ENCODE measurements at places on chromosomes 12 and 14.
A peak's percentile ranks its signal among the peaks of the same experiment; 100 is the strongest.

DNA sequence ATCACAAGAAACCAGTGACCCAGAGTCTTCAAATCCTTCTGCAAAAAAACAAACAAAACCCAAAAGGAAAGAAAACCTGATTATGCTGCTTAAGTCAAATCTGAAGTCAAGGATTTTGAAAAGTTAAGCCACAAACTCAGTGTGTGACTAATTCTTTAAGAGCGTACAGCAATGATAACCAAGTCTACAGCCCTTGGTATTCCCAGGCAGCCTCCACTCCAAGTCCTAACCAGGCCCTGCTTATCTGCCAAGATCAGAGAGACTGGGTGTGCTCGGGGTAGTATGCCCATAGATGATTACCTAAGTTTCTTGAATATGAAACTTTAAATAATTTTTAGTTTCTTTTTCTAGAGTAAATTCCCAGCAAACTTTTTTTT, 13.1 kb downstream of the PGAM5 start:
- DNase-seq, result no peak

GRCh38 chr14:66575939-66576338, 68.0 kb downstream of the GPHN start:
- DNase-seq, result no peak

GRCh38 chr12:27637524-27637923, 58.7 kb upstream of the REP15 start:
- no peak for DNase-seq

DNA sequence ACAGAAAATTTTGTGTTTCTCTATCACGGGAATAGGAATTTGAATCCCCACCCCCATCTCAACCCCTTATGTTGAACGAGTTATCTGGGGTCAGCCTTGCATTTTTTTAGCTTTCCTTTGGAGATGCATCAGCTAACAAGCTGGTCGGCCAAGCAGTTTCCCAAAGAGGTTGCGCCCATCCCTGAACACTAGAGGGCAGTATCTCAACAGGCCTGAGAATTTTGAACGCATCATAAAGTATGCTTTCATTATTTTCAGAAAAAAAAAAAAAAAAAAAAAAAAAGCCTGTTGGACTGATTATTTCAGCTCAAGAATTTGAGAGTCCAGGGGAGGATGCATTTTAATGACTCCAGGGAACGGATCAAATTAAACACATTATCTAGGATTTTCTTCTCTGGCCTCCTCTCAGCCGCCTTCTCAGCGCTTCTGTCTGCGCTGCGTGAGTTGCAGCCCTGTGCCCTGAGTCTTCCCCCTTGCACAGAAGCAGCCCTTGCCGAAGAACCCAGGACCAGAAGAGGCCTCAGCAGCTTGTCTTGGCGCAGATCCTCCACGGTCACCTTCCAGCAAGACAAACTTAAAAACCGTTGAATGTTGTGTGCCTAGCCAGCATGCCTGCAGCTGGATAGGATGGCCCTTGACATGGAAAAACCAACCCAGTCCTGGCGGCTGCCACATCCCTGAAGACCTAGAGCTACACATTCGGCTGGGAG, 76.6 kb upstream of the GZMB start:
- DNase-seq, result peak; percentile 18

DNA sequence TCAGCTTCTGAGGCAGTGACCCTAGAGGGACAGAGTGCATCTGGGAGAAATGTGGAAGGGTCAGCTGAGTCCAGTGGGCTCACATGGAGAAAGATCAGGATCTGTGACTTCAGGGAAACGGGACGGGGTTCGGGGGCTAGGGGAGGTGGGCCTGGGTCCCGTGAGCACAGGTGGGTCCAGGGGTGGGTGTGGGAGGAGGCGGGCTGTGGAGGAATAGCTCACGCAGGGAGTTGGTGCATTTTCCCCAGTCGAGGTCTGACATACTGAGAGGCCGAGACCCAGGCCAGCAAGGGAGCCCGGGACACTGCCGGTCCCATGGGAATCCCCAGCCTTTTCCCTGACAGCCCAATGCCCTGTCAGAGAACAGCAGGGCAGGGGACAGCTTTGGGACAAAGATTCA, 93.1 kb downstream of the TNFAIP2 start:
- no peak for DNase-seq

DNA sequence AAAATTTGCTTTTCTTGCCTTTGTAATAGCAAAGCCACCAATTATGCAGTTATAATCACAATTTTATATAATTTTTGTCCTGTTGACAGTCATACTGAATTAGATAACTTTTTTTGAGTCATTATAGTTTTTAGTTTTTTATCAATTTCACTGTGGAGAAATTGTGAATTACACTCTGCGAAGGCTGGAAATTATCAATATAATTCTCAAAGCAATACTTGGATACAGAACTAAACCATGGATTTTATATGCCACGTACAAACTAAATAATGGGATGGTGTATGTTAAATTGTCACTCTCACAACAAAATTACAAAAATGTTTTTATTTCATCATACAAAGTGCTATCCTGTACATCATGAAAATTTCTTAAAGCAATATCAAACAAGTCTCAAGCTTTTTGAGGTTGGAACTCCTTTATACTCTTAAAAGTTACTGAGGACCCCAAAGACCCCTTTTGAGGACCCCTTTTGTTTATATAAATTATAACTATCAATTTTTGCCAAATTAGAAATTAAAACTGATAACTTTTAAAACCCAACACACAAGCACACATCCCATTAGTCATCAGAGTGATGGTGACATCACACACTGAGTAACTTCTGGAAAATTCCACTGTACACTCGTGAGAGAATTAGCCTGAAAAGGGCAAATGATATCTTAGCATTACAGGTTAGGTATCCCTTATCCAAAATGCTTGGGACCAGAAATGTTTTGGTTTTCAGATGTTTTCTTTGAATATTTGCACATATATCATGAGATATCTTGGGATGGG, 19.8 kb upstream of the AQP2 start:
- no peak for DNase-seq

DNA sequence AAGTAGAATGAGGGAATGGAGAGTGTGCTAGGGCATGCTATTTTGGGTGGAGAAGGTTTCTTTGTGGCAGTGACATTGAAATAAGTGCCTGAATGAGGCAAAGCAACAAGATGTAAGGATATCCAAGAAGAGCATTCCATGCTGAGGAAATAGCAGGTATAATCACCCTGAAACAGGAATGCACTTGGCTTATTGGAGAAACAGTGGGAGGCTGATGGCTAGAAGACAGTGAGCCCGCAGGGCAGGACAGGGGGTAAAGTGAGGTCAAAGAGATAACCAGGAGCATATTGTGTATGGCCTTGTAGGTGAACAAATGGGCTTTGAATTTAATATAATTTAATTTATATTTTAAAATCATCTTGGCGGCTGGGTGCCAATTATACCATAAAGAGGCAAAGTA, 877.0 kb downstream of the DIO2 start:
- no peak for DNase-seq

- no peak for DNase-seq
Measured at GRCh38 chr12:72133497-72134055, 138.6 kb upstream of the TRHDE start.

GRCh38 chr12:70721216-70721615, 84.0 kb upstream of the PTPRB start:
- no peak for DNase-seq

DNA sequence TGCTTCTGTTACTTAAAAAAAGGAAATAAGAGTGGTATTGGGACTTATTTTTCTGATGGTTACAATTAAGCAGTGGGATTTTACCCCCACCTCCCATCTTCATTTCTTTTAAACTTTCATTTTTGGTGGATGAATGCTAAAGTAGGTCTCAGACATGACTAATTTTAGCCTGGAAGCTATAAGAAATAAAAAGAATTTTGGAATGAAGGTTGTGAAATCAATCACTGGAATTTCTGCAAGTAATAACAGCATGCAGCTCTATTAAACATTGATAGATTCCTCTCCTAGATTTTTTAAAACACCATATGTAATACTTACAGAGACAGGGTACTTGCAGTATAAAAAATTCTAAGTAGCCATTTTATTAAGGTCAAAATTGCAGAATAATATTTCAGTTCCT, 164.2 kb upstream of the CLEC14A start:
- DNase-seq, result no peak

DNA sequence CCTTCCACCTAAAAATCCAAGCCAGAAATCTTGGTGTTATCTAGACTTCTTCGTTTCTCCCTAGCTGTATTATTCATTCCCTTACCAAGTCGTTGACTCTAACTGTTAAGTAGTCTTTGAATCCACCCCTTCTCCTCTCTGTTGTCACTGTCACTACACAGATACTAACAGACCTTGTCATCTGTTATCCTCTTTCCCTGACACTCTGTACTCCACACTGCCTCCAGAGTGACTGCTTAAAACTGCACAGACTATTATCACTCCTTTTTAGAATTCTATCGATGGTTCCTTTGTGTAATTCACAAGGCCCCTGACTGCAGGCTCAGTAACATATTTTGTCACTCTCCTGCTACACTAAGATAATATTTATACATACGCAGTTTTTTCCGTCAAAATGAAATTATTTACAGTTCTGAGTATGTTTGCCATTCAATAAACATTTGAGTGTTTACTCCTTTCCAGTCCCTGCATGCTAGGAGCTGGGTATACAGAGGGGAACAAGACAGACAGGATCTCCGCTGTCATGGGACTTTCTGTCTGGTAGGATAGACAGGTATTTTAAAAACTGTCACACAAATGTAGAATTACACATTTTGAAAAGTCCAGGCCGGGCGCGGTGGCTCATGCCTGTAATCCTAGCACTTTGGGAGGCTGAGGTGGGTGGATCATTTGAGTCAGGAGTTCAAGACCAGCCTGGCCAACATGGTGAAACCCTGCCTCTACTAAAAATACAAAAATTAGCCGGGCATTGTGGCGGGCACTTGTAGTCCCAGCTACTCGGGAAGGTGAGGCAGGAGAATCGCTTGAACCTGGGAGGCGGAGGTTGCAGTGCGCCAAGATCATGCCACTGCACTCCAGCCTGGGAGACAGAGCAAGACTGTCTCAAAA, 3.8 kb downstream of the MARS1 start:
- no peak for DNase-seq

GRCh38 chr12:104371043-104371870, 67.7 kb downstream of the EID3 start:
- DNase-seq, result no peak

- DNase-seq, result no peak
Measured at GRCh38 chr14:62691647-62692489, 353.4 kb downstream of the KCNH5 start.

DNA sequence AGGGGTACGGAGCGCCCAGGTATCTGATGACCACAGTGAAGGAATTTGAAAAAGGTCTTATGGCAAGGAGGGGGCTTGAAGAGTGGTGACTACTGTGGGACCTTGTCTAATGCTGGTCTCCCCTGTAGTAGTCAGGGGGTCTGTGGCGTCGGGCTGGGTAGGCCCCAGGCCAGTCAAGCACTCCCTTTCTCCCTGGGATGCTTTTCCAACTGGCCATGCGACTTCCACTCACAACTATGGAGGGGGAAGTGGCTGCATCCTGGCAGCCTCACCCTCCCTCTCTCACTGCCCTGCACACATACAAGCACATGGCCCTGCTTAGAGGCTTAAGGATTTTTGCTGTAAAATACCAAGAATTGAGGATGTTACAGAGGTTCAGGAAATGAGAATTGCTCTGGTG, 4.1 kb downstream of the TSPAN11 start:
- DNase-seq, result no peak

DNA sequence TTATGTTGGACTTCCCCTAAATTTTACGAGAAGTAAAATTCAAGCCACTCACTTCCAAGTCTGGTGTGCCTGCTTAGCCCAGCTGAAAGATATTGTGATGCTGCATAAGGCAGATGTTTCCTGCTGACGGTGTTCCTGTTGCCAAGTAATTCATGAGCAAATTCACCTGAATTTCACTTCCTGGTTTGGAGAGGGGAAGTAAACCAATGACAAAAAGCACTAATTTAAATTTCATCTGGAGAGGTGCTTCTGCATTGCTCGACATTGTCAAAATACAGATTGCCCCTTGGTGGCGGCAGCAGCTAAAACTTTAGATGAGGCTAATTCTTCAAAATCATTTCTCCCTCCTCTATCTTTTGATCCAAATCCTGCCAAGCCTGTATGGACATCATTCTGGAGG, 281.1 kb downstream of the AACS start:
- DNase-seq, result no peak

GRCh38 chr12:133233993-133234564, 1.6 kb downstream of the ANHX start:
- no peak for DNase-seq

GRCh38 chr12:117151403-117152031, 38.8 kb downstream of the FBXO21 start:
- no peak for DNase-seq

DNA sequence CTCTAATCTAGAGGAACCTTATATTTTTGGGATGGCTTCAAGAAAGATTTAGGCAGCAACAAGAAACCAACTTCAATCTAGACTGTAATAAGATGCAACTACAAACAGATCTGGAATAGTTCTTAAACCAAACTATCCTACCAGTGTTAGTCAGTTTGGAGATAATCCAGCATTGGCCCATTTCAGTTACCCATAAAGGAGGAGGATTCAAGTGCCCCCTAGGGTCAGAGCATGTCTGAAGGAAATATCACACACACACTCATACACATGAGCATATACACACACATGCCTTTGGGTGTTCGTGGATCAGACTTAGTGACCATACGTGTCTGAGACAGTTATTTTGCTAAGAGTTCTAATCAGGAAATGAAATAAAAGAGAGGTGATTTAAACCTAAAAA, 261.2 kb downstream of the ADAMTS20 start:
- DNase-seq, result no peak

DNA sequence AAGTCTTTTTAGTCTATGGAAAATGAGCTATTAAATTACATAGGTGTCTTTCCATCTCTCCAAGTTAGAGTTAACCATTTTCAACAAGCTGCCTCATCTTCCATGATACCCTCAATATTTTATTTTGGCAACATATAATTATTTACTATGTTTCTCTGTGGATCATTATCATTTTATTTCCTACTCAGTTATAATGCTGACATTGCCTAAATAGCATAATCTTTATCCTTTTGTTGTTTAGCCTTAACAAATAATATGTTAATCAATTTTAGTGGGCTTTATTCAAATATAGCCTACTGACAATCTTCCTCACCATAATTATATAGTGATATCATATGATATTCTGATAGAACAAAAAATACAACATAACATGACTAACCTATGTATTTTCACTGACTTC, 1044.8 kb upstream of the FOXG1 start:
- no peak for DNase-seq

DNA sequence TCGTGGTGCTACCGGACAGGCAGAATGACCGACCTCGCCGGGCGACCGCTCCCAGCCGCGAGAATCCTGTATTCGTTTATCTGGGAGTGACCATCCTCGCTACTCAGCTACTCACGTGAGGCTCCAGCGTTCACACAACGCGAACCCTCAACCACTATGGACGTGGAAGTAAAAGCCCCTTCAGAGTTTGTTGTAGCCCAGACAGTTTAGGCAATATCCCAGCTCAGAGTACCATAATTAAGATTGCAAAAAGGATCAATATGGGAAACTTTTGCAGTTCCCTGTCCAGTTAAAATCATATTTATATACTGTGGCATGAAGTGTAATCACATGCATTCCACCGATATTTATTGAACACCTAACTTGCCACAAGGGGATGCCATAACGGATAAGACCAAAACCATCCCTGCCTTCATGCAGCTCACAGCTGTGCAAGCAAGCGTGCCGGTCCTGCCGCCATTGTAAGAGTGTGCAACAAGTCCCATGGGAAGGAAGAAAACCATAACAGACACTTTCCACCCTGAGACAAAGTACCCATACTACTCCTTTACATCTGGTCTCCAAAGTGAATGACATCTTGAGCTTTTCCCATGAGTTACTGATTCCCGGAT, 938 bp upstream of the MAX start:
- no peak for DNase-seq

- no peak for DNase-seq
Measured at GRCh38 chr12:100718187-100718586, 76.4 kb upstream of the ANO4 start.

All from stimulated activated CD4-positive, alpha-beta T cell treated with anti-CD3 and anti-CD28 coated beads, Interleukin-15, amount 100 ng/mL, for 1 hour (primary cell).